Naive thymus-derived CD8-positive, alpha-beta T cell (primary cell): ENCODE measurements at places on chromosomes 7 and 10.

DNA sequence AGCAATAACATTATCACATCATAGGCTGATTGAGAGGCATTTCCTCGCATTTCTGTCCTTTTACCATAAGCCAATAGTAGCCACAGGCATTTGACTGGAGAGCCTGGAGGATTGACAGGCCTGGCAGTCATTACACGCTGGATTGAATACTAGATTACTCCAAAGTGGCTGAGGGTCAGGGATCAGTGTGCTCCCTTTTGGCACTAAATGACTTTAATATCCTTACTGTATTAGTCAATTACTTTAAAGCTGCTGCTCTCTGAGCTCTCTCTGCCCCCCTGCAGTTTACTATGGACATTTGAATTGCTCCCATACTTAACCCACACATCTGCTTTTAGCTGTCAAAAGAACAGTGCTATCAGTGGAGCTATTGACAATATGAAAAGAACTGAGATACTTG is 302.0 kb downstream of the TFEC start:
- no peak overlapping the region for H3K27ac ChIP-seq
- H3K4me3 ChIP-seq, result no peak overlapping the region
- no peak for DNase-seq

- peak overlapping the region; percentile 90 for H3K27ac ChIP-seq
- no peaks in the 10 kb centered on the region for H3K36me3 ChIP-seq
- no peaks in the 10 kb centered on the region for H3K27me3 ChIP-seq
- peak overlapping the region; percentile 74 for H3K4me3 ChIP-seq
These were observed 9.2 kb upstream of the PWWP2B start for GRCh38 chr10:132387764-132388210.

- no peaks in the 10 kb centered on the region for H3K4me1 ChIP-seq
- no peak for DNase-seq
- no peak overlapping the region for H3K27ac ChIP-seq
These were observed 84.5 kb downstream of the AASS start for GRCh38 chr7:122059542-122059941.

GRCh38 chr10:16195178-16195769 is 241.5 kb upstream of the PTER start:
- peaks cover 4% of the 10 kb centered on the region for H3K4me1 ChIP-seq
- H3K27me3 ChIP-seq, result no peaks in the 10 kb centered on the region
- H3K27ac ChIP-seq, result no peak overlapping the region
- no peak for DNase-seq
- no peak overlapping the region for H3K4me3 ChIP-seq

DNA sequence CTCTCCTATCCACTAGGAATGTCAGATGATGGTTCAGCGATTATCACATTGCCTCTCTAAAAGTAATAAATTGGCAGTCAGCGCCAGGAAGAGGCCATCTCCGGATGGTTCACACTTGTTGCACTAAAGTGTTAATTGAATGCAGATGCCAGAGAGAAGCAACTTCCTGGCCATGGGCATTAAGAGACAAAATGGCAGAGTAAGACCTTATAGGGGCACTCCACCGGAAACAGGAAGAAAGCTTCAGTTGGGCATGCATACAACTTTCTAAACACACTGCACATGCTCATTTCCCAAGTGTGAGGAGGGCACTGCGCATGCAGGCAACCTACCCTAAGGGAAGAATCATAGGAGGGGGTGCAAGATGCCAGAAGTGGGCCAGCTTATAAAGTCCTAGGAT is 71.7 kb upstream of the AUTS2 start:
- no peak overlapping the region for H3K27ac ChIP-seq
- H3K36me3 ChIP-seq, result no peaks in the 10 kb centered on the region
- H3K4me1 ChIP-seq, result no peaks in the 10 kb centered on the region
- no peak overlapping the region for H3K4me3 ChIP-seq
- no peak for DNase-seq
